AG08395 (cell line): ENCODE measurements at places on chromosomes 4 and X.
A peak's percentile ranks its signal among the peaks of the same experiment; 100 is the strongest.

- peak; percentile 53 for DNase-seq
Measured at GRCh38 chr4:175419236-175419718, 392.8 kb downstream of the GPM6A start.

GRCh38 chr4:78863991-78864390, 75.2 kb downstream of the PAQR3 start:
- no peak for DNase-seq

DNA sequence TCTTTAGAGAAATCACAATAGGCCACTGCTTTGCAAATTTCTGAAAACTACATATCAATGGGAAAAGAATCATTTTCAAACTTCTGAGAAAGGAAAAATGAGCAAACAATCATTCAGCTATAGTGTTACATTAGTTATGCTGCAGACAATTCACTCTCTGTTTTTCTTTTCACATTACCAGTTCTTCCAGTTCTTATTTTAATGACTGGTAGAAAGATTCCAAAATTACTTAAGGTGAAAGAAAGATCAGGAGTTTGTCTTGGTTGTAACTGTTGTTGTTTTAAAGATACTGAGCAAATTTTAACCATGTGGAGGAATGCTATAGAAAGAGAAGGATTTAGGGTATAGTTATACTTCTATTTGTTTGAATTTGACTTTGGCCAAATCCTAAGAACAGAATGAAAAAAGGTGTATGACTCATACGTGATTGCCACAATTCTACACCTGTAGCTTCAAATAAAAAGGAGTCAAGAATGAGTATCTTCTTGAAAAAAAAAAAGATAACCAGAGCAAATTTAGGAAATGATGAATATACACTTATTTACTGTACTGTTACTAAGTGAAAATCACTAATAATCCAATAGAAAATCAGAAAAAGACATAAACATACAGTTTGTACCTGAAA, 21.0 kb upstream of the RASGEF1B start:
- DNase-seq: no peak

GRCh38 chrX:38657562-38657961, 96.2 kb downstream of the TSPAN7 start:
- DNase-seq: no peak

DNA sequence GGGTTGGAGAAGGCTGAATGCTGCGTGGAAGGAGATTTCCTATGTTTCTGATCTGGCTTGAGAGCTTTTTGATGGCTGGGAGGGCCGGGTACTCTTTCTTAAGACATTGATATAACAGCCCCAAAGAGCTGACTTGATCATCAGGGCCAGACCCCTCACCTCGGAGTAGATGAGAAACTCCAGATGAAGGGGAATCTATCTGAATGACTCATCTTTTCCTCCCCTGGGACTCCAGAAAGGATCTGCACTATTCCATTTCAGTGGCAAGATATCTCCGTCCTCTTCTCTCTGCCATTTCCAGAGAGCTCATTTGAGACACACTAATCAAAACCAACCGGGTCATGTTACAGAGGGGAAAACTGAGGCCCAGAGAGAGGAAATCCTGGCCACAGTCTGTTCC, 92.9 kb upstream of the MSX1 start:
- DNase-seq: no peak

- peak; percentile 66 for DNase-seq
Measured at GRCh38 chr4:158809611-158810486, 41.0 kb downstream of the FNIP2 start.

DNA sequence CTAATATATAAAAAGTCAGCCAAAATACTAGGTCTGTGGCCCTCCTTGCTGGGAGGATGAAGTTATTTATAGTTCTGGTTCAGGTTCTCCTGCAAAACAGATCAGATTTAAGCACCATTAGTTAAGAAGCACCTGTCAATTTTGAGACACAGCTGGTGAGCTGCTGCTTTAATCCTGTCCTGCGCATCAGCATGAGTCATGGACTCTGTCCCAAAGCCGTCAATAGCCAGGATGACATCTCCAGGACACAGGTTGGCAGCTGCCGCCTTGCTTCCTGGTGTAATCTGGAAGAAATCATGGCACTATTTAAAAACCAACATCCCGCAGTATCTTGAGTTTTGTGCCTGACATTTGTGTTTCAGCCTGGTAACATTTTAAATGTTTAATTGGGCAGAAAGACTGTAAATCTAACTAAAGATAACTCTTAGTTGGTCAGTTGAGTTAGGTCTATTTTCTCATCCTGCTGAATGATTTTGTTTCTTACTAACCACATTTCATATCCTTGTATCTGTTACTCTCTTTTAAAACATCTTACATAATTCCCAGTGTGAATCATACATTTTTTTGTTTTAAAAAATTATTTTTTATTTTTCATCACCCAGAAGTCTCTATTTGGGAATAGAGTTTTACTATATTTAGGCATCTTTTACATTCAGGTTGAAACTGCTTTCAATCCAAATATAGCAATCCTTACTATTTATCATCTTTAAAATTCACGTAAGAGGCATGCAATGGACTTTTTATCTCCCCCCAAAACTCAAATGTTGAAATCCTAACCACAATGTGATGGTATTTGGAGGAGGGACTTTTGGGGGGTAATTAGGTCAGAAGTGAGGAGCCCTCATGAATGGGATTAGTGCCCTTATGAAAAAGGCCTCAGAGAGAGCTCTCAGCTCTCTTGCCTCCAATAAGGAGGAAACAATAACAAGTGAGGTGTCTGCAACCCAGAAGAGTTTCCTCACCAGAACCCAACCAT, 10.1 kb downstream of the PDLIM3 start:
- DNase-seq: no peak

GRCh38 chr4:57040510-57040909, 61.8 kb downstream of the POLR2B start:
- no peak for DNase-seq

GRCh38 chrX:55709735-55710134, 7.8 kb upstream of the RRAGB start:
- no peak for DNase-seq

GRCh38 chrX:23900220-23900797, 7.4 kb downstream of the APOO start:
- DNase-seq: no peak

- DNase-seq: no peak
Measured at GRCh38 chr4:71204056-71204455, 134.8 kb upstream of the SLC4A4 start.

DNA sequence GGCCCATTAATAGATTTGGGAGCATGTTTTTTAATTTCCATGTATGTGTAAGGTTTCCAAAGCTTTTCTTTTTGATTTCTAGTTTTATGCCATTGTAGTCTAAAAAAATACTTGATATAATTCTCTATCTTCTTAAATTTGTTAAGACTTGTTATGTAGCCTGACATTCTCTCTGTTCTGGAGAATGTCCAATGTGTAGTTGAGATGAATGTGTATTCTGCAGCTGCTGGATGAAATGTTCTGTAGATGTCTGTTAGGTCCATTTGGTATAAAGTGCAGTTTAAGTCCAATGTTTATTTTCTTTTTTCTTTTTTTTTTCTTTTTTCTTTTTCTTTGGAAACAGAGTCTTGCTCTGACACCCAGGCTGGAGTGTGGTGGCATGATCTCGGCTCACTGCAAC, 378.5 kb upstream of the MAD2L1 start:
- no peak for DNase-seq

GRCh38 chr4:68907788-68908700, 43.6 kb downstream of the UGT2A3 start:
- DNase-seq: no peak

GRCh38 chrX:106263817-106264216, 95.7 kb downstream of the PWWP3B start:
- no peak for DNase-seq

- DNase-seq: no peak
Measured at GRCh38 chr4:41967392-41967791, 14.2 kb upstream of the DCAF4L1 start.

DNA sequence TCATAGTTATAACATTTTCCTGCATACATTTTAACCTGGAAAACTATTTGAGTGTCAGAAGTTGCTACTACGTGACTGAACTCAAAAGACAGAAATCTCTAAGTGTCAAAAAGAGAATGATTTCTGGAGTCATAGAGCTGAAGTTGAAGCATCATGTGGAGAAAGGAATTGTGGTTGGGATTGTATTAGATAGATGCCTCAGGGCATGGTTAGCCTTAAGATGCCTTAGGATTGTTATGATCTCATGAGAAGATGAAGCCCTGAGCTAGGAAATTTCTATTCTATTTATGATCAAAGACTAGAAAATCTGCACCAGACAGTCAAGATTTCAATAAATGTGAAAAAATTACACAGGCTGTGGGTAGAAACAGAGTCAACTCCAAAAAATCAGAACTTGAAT, 20.2 kb downstream of the EPGN start:
- no peak for DNase-seq

GRCh38 chr4:123676890-123677229, 280.3 kb downstream of the SPRY1 start:
- no peak for DNase-seq

- DNase-seq: no peak
Measured at GRCh38 chrX:140767646-140768045, 58.1 kb downstream of the LINC00632 start.

- no peak for DNase-seq
Measured at GRCh38 chr4:106364282-106364681, 4.3 kb downstream of the GIMD1 start.

DNA sequence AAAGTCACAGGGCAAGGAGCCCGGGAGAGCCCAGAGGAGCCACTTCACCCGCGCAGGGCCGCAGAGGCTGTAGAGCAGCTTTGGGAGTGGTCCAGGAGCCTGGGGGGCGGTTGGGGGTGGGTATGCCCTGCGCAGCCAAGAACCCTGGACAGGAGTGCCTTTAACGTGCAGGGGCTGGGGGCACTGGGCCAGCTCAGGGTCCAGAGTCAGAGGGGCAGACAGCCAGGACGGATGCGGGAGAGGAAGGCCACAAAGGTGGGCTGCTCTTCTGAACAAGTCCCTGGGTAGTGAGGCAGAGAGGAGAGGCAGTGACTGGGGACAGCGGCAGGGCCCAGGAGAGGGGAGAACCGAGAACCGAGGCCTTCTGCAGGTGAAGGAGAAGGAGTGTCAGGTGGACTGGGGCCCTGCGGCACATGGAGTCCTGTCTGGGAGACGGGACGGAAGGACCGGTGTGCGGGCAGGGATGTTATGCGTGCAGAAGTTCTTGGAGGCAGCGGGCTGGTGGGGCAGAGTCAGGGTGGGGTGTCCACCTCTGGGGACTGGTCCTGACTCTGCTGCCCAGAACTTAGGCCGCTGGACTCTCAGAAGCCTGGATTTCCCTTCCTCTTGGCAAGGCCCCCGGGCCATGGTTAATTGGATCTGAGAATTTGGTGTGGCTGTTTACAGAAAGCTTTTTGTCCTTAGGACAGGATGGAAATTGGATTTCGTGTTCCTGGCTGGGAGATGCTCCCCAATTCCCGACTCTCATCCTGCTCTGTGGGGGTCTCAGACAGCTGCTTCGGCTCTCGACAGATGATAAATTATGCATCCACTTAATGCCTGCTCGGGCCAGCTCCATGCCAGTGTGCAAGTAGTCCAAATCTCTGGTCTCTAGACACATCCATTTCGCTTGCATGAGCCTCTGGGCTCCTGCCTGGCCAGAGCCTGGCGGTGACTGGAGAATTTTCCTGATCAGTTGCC, 31.9 kb downstream of the ADRA2C start:
- DNase-seq: no peak

GRCh38 chrX:107731831-107732502, 43.6 kb downstream of the TSC22D3 start:
- peak; percentile 45 for DNase-seq

DNA sequence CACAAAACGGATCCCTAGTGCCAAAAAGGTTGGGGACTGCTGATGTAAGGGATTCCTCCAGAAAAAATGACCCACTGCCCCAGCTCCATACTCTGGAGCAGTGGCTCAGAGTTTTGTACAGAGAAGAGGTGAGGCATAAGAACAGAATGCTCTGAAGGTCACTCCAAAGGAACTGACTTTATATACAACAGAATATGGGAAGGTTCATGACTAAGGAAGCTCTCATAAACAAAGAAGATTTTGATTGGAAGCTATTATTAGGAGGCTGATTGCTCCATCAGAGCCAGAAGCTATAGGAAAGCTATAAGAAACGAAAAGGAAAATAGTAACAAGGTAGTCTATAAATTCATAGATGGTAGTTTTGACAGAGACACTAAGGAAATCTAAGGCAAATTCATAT, 203.1 kb downstream of the SLC7A11 start:
- no peak for DNase-seq

GRCh38 chrX:111507933-111508332, 3.5 kb upstream of the SERTM2 start:
- DNase-seq: no peak

DNA sequence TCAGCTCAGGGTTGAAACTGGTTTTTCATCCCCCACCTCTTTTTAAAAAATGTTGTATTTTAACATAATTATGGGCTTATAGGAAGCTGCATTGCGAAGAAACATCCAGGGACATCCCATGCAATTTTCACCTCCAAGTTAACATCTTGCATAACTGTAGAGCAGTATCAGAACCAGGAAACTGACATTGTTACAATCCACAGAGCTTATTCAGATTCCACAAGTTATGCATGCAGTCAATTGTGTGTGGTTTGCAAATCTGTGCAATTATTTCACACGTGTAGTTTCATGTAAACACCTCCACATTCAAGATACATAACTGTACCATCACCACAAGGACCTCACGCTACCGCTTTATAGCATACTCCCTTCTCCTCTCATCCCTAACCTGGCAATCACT, 97.5 kb upstream of the GATB start:
- no peak for DNase-seq

DNA sequence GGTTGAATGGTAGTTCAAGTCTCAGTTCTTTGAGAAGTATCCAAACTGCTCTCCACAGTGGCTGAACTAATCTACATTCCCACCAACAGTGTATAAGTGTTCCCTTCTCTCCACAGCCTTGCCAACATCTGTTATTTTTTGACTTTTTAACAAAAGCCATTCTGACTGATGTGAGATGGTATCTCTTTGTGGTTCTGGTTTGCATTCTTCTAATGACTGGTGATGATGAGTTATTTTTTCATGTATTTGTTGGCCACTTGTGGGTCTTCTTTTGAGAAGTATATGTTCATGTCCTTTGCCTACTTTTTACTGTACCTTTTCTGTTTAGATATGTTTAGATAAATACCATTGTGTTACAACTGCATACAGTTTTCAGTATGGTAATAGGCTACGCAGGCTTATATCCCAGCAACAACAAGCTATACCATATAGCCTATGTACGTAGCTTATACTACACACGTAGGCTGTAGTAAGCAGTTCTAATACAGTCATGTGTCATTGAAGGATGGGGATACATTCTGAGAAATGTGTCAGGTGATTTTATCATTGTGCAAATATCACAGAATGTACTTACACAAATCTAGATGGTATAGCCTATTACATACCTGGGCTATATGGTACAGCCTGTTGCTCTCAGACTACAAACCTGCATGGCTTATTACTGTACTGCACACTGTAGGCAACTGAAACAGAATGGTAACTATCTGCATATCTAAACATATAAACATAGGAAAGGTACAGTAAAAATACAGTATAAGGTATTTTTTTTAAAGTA, 28.1 kb downstream of the KLHL8 start:
- DNase-seq: no peak

GRCh38 chrX:69085826-69086225, 79.4 kb downstream of the PJA1 start:
- DNase-seq: no peak

- no peak for DNase-seq
Measured at GRCh38 chrX:56746996-56747395, 18.0 kb downstream of the NBDY start.
